Endothelial cell (in vitro differentiated cells): ENCODE measurements at places on chromosomes 6 and 20. TPM values are rescaled to one million over a fixed set of nuclear protein-coding genes. Genes with fewer than 3 reads are reported as not detected.

DNA sequence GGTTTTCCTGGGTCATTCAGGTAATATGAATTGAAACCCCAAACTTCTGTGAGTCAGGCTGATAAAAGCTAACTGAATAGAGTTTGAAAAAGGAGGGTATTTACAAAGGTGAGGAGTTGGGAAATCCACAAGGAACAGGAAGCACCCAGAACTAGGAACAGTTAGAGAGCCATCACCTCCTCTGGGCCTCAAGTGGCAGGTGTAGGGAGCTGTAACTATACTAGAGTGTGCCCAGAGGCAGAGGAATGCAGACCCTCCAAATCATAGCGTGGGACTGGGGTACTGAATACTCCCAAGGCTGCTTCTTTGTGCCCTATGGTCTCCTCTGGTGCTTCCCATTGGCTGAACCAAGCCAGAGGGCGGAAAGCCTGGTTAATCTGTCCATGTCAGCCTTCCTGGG lies 18.3 kb downstream of the TRIM38 start:
- no peaks in the 10 kb centered on the region for H3K27me3 ChIP-seq
- no peak for DNase-seq
- H3K4me3 ChIP-seq, result no peak overlapping the region
- peaks cover 10% of the 10 kb centered on the region for H3K36me3 ChIP-seq

DNA sequence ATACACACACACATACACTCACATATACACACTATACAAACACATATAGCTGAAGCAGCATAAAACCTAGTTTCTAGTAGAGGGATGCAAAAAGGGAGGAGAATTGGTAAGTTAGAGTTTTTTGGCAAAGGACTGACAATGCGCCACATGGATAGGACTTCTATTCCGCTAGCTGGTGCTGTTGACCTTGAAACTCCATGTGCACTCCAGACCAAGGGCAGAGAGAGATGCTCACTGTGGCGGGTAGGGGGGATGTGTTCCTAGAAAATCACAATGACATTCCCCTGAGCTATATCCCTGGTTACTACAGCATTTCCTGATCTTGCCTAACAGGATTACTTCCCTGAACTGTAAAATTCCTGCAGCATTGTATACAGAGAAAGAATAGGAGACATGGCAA lies 19.2 kb downstream of the MICA start:
- no peaks in the 10 kb centered on the region for H3K27me3 ChIP-seq
- H3K36me3 ChIP-seq, result peaks cover 3% of the 10 kb centered on the region
- H3K27ac ChIP-seq, result peak overlapping the region; percentile 83
- no peak overlapping the region for H3K4me3 ChIP-seq
- H3K4me1 ChIP-seq, result peaks cover 20% of the 10 kb centered on the region
- no peak for DNase-seq

DNA sequence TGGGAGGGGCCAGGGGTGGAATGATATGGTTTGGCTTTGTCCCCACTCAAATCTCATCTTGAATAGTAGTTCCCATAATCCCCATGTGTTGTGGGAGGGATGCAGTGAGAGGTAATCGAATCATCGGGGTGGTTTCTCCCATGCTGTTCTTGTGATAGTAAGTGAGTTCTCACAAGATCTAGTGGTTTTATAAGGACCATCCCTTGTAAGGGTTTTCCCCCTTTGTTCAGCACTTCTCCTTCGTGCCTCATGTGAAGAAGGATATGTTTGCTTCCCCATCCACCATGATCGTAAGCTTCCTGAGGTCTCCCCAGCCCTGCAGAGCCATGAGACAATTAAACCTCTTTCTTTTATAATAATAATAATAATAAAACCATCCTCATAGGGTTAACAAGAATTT lies 88.8 kb upstream of the PRND start:
- H3K27ac ChIP-seq, result no peak overlapping the region
- peaks cover 5% of the 10 kb centered on the region for H3K36me3 ChIP-seq
- H3K4me1 ChIP-seq, result peaks cover 4% of the 10 kb centered on the region

DNA sequence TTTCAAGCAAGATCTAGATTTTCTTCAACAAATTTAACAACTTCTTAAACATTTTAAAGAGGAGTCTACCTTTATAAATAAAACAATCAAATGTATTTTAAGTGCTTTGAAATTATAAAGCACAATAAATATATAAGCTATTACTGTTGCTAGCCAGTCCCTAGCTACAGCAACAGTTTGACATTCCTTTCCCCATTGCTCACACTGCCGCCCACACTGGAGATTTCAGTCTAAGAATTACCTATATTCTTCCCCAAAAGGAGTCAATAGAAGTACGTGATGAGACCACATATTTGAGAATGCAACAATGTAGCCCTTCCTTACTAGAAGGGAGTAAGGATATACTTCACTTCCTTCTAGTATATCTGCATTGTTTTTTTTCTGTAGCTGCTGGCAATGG lies 65.3 kb upstream of the RNF146 start:
- no peaks in the 10 kb centered on the region for H3K27me3 ChIP-seq
- DNase-seq, result no peak
- H3K36me3 ChIP-seq, result no peaks in the 10 kb centered on the region
- H3K4me1 ChIP-seq, result no peaks in the 10 kb centered on the region
- no peak overlapping the region for H3K4me3 ChIP-seq
- no peak overlapping the region for H3K27ac ChIP-seq

GRCh38 chr20:6697228-6697972 lies 70.1 kb upstream of the BMP2 start:
- peaks cover 15% of the 10 kb centered on the region for H3K4me1 ChIP-seq
- H3K27ac ChIP-seq, result no peak overlapping the region
- DNase-seq, result no peak
- peaks cover 4% of the 10 kb centered on the region for H3K36me3 ChIP-seq
- H3K4me3 ChIP-seq, result no peak overlapping the region

LY6G6C gene
- total RNA-seq, result 0.28 TPM

GRCh38 chr6:147194652-147195411 lies 9.4 kb upstream of the STXBP5 start:
- H3K36me3 ChIP-seq, result no peaks in the 10 kb centered on the region
- DNase-seq, result no peak
- no peaks in the 10 kb centered on the region for H3K27me3 ChIP-seq
- no peak overlapping the region for H3K4me3 ChIP-seq
- H3K27ac ChIP-seq, result no peak overlapping the region

TFAP2C gene
- total RNA-seq, result 0.82 TPM

DNA sequence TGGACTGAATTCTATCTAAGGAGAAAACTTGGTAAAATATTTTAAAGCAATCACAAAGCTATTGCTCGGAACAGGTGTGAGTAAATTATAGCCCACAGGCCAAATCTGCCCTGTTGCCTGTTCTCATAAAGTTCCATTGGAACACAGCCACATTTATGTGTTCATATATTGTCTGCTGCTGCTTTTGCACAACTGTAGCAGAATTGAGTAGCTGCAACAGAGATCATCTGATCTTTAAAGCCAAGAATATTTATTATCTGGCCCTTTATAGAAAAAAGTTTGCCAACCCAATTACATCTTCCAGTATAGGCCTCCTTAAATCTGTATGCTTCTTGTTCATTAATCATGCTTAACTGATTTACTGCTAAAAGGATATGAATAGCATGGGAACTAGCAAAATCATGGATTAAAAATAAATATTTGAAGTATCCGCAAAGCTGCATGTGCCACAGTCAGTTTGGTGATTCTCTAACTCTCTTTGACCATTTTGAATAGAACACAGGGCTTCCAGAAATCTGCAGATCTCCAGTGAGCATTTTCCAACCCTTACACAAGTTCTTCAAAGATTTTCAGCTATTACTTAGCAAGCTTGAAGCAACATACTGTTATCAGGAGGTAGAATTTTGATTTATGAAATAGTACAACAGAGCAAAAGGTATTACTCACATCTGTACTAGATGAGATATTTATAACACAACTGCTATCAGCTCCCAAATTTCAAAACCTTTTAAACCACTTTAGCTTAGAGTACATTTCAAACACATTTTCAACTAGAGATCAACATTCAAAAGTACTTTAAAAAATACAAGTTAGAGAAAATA lies 312.6 kb upstream of the ID4 start:
- no peaks in the 10 kb centered on the region for H3K4me1 ChIP-seq
- H3K27me3 ChIP-seq, result no peaks in the 10 kb centered on the region
- H3K4me3 ChIP-seq, result no peak overlapping the region
- no peak for DNase-seq
- H3K36me3 ChIP-seq, result no peaks in the 10 kb centered on the region

TRIM31 gene
- total RNA-seq, result not detected

ATP6V1G2 gene
- 1.8 TPM for total RNA-seq

DNA sequence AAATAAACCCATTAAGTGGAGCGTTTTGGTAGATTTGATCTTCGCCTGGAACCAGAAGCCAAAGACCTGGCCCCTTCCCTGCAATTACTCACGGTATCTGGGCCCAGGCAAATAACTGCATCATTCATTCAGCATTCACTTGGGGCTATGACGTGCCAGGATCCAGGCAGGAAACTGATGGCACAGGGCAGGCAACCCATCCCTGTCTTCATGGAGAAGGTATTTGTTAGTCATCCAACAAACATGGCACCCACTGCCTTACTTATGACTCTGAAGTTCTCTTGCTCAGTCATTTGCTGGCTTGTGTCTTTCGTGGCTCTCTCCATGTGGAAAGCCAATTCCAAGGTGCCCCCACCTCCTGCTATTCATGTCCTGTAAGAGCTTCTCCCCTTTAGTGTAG lies 232.4 kb downstream of the BMP7 start:
- no peak overlapping the region for H3K27ac ChIP-seq
- peaks cover 7% of the 10 kb centered on the region for H3K27me3 ChIP-seq
- no peak overlapping the region for H3K4me3 ChIP-seq
- H3K36me3 ChIP-seq, result no peaks in the 10 kb centered on the region
- H3K4me1 ChIP-seq, result peaks cover 21% of the 10 kb centered on the region
- DNase-seq, result no peak

DNA sequence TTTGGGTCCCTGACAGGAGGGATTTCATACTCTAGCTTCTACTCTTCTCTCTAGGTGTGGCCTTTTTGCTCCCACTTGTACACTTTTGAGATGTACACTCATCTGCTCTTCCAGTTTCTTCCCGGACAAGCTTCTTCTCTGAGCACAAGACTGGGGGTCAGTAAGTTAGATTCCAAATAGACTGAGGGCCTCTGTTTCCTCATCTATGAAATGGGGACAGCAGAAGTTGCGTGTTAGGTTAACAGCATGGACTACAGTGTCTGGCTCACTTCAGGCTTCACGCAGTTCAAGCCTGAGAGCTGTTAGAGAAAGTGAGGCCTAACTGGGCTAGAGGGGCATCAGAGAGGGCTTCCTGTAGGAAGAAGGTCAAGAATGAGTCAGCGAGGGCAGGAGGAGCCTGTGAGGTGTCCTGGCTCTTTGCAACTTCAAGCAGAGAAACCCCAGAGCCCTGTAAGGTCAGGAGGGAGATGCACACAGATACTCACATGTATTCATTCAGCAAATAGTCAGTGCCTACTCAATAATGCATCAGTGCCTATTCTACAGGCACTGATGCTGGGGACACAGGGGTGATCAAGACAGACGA lies 20.6 kb downstream of the XKR7 start:
- H3K27me3 ChIP-seq, result peaks cover 6% of the 10 kb centered on the region
- DNase-seq, result no peak
- peaks cover 14% of the 10 kb centered on the region for H3K4me1 ChIP-seq
- no peak overlapping the region for H3K27ac ChIP-seq
- H3K36me3 ChIP-seq, result no peaks in the 10 kb centered on the region

AGER gene
- 42.2 TPM for total RNA-seq

DNA sequence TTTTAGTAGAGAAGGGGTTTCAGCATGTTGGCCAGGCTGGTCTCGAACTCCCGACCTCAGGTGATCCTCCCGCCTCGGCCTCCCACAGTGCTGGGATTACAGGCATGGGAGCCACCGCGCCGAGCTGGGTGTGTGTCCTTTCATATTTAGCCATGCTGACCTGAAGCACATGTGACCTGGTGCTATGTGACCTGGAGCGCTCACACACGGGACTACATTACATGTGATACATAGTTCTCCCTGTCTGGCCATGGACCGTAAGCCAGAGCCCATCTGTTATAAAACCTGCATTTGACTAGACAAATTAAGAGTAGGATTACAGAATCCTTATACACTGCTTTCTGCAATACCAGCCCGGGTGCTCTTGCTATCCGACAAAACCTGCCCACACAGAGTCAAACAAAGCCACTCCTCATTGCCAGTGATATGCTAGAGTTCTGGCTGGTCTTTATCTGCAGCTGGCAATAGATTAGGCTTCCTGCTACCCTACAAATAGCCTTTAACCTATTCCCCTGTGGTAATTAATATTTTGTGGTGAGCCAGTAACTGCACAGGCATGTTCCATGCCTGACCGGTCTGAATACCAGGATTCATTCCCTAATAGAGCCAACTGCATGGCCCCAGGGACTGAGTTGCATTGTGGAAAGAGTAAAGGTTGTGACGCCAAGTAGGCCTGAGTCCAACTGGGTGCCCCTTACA lies 26.3 kb upstream of the FAM50B start:
- H3K27me3 ChIP-seq, result peaks cover 5% of the 10 kb centered on the region
- peak overlapping the region; percentile 24 for H3K27ac ChIP-seq
- H3K36me3 ChIP-seq, result no peaks in the 10 kb centered on the region
- no peak overlapping the region for H3K4me3 ChIP-seq

DNA sequence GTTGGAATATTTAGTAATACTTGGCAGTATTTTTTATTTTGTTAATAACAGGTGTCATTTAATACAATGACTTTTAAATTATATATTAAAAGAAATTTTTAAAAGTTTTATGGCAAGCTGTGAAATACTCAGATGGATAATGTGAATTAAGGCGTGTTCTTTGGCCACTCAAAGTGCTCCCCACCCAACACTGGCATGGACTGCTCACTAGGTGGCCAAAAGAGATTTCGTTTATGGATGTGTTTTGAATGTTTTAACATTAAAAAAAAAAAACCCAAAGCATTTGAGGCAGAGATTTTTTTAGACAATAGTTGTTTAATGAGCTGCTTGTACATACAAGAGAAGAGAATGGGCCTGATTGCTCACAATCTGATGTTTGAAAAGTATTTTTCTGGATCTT lies 86.5 kb downstream of the QKI start:
- H3K27ac ChIP-seq, result no peak overlapping the region
- peaks cover 7% of the 10 kb centered on the region for H3K4me1 ChIP-seq
- H3K4me3 ChIP-seq, result no peak overlapping the region
- no peak for DNase-seq

GRCh38 chr6:131946992-131947955 lies 3.9 kb downstream of the CCN2 start:
- no peak overlapping the region for H3K4me3 ChIP-seq
- H3K4me1 ChIP-seq, result peaks cover 21% of the 10 kb centered on the region
- H3K36me3 ChIP-seq, result peaks cover 6% of the 10 kb centered on the region
- H3K27me3 ChIP-seq, result peaks cover 16% of the 10 kb centered on the region
- no peak for DNase-seq
